Fibroblast of skin of back (primary cell): ENCODE measurements at places on chromosomes 4 and X.

- peak; percentile 72 for DNase-seq
Observed at GRCh38 chrX:49186125-49187027, at the start of gene PRICKLE3. PRICKLE3 (minus strand) TSS chrX:49186373; CDS start chrX:49186297, 76 bp downstream.

- DNase-seq, result no peak
Observed at GRCh38 chr4:123996718-123997510, 600.3 kb downstream of the SPRY1 start.

DNA sequence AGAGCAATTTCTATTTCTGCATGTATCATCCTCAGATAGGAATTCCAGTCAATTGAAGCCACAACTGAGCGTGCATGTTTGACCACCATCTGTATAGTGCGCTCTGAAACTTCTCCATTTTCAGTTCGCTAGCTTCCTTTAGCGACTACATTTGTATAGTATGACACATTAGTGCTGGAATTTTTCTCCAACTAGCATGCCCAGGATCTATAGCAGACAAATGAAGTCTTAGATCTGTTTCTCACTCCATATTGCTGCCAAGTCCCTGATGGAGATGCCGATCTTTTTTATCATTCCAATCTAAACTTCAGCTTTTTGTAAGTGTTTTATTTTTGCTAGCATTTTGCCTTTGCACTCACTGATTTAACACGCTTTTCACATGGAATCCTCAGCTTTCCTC, 774.8 kb upstream of the TENM3 start:
- peak; percentile 12 for DNase-seq

- no peak for DNase-seq
Observed at GRCh38 chr4:30939684-30940083, 219.5 kb downstream of the PCDH7 start.

GRCh38 chr4:94686086-94686485, 71.7 kb upstream of the BMPR1B start:
- DNase-seq, result no peak

- no peak for DNase-seq
Observed at GRCh38 chr4:81954271-81954670, 419.5 kb downstream of the HNRNPD start.

- DNase-seq, result peak; percentile 1
Observed at GRCh38 chrX:81957900-81958545, 756.1 kb downstream of the SH3BGRL start.

- DNase-seq, result peak; percentile 69
Observed at GRCh38 chr4:122826553-122827257, at the start of gene FGF2. FGF2 (plus strand) TSS chr4:122826831; CDS start chr4:122827175, 344 bp downstream.

DNA sequence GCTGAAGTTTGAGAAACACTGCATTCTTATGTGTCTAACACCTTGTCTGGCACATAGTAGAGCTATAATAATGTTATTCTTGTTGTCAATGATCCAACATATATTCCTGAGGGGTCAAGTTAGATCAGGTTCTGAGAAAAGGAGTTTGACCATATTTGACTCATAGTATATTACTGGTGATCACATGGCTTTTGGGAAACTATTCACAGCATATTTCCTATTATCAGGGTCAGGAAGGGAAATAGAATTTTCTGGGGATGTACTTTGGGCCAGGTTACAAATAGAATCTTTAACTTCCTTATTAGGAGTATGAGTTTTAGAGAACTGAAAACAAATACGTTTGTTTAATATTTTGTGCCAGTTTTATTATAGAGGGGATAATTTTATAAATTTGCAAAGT, 11.6 kb downstream of the IL15 start:
- no peak for DNase-seq

GRCh38 chr4:41728573-41728913, 20.0 kb downstream of the PHOX2B start:
- no peak for DNase-seq

- no peak for DNase-seq
Observed at GRCh38 chr4:1686440-1687036, 2.4 kb upstream of the FAM53A start.

DNA sequence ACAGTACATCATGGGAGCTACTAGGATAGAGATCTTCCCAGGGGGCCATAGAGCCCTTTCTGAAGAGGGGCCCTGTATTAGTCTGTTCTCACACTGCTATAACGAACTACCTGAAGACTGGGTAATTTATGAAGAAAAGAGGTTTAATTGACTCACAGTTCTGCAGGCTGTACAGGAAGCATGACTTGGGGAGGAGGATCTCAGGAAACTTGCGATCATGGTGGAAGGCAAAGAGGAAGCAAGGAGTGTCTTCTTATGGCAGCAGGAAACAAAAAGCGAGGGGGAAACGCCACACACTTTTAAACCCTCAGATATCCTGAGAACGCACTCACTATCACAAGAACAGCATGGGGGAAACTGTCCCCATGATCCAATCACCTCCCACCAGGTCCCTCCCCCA, 4.2 kb upstream of the SLC9A6 start:
- no peak for DNase-seq

DNA sequence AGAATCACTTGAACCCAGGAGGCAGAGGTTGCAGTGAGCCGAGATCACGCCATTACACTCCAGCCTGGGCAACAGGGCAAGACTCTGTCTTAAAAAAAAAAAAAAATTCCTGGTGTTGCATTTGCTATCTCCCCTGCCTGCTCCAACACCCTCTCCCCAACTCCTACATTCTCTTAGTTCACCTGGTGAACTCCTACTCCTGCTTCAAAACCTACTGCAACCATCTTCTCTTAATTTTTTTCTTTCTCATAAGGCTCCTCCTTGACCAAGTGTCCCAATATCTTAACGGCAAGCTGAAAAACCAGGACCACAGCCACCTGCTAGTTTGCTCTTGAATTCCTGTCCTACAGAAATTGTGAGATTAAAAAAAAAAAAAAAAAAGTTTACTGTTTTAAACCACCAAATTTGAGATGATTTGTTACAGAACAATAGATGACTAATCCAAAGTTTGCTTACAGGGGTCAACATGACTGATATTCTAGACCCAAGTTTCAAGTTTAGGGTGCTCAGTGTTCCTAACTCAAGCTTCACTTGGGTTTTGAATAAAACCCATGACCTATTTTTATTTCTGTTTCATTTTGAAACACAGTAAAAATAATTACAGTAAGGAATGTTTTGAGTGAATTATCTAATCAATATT, 13.1 kb upstream of the ANXA5 start:
- DNase-seq, result no peak

- DNase-seq, result no peak
Observed at GRCh38 chrX:150680974-150681373, 12.2 kb upstream of the MTMR1 start.

- DNase-seq, result no peak
Observed at GRCh38 chr4:74038086-74038424, 434 bp downstream of the CXCL3 start.

GRCh38 chrX:5802391-5802790, 426.3 kb downstream of the NLGN4X start:
- no peak for DNase-seq

DNA sequence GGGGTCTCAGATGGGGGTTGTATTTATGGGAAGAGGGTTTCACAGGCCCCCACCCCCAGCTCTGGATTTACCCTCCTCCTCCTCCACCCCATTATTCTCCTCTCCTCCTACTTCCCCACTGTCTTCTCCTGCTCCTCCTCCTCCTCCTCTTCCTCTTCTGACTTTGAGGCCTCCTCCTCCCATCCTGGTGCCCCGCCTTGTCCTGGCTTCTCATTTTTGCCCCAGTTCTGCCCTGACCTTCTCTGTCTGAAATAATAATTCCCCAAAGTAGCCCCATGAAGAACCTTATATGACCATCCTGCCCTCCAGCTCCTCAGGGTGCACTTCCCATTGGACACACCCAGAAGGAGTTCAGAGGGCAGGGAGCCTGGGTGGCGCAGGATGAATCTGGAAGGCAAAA, 351.4 kb upstream of the GATB start:
- no peak for DNase-seq

DNA sequence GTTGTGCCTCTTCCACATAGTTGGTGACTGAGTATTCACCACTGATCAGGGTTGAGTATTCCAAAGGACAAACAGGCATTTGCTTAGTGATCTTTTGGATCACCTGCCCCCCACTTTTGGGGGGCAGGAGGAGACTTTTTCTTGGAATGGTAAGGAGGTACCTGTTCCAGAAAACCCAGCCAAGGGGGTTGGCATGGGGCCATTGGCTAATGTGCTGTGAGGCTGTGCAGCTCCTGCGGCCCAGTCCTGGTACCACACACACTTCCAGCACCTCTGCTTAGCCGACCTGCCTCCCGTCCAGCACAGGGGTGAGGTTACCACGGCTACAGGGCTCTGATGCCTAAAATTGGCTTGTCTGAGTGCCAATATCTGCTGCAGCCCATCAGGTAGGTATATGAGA, 40.1 kb upstream of the MGST2 start:
- no peak for DNase-seq

DNA sequence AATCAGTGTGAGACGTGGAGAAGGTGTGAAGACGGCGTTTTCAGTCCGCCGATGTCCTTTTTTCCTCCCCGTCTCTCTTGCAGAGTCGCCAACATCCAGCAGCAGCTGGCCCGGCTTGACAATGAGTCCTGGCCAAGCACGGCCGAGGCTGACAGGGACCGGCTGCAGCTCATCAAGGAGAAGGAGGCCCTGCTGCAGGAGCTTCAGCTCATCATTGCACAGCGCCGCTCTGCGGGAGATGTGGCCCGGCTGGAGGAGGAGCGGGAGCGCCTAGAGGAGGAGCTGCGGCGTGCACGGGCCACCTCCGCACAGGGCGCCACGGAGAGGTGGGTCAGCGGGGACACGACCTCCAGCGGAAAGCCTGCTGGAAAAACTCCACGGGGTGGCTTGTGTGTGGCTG, 47.1 kb upstream of the CLCN4 start:
- no peak for DNase-seq

GRCh38 chrX:34893741-34894140, 48.9 kb upstream of the FAM47B start:
- DNase-seq, result peak; percentile 6

GRCh38 chr4:1154523-1155182, 17.7 kb downstream of the SPON2 start:
- DNase-seq, result no peak

DNA sequence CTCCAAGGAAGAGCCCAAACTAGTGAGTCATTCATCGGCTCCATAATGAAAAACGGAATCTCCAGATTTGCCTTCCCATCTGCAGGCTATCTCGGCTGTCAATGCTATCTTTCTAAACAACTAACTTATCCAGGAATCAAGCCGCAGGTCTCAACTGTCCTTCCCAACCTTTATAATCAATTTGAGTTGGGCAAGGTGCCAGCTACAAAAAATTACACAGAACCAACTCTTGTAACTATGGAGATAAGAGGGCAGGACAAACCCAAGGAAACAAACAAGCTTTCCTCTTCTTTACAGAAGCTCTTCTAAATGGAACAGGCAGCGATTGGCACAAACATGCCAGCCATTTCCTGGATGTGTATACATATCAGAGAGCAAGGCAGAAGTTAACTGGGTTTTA, 61.2 kb upstream of the RAI2 start:
- no peak for DNase-seq

DNA sequence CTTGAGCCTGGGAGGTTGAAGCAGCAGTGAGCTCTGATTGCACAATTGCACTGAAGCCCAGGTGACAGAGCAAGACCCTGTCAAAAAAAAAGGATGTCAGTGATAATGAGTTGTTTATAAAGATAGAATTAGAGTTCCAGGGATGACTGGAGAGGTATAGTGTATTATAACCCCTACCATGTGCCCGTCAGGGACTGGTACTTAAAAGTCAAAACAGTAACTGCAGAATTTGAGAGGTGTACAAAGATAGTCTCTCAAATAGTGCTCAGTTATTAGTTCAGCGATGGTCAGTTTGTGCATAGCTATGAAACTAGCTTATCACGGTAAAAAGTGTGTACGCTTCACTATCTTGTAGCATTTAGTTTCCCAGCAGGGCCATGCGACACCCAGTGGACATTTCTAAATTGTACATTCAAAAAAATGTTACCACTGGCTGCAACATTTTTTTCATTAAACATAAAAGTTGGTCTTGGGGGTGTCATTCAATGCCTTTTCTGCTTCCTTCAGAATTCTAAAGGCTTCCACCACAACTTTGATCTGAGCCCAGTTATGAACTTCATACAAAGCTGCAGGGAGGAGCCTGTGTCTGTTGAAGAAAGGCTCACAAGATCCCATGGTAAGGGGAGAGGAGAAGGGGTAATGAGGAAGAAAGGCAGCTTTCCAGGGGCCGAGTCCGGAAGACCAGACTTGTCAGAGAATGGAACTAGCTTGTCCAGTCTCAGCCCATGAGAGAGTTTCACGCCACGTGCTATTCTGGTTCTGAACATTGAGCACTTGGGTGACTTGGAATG, 9.2 kb upstream of the GYG2 start:
- DNase-seq, result peak; percentile 17

- DNase-seq, result no peak
Observed at GRCh38 chr4:2500547-2500946, 31.6 kb downstream of the RNF4 start.

DNA sequence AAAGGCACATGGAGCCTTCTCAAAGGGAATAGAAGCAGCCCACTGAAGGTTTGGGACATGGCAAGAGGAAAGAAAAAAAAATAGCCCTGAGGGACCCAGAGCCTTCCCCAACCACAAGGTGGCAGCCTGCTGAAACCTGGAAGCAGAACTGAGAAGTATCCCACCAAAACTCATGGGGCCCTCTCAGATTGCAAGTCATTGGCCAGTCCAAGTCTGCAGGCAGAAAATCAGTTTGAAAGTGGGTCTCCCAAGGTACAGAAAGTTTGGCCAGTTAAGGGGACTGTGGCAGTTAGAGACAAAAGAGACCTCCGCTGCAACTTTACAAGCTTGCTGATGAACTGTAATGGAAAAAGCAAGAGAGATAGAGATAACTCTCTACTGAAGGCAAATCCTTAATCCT, 155.8 kb downstream of the ANTXR2 start:
- peak; percentile 58 for DNase-seq

GRCh38 chr4:184979461-184980124, 38.7 kb upstream of the HELT start:
- no peak for DNase-seq

- no peak for DNase-seq
Observed at GRCh38 chrX:22360129-22360528, 87.4 kb downstream of the CBLL2 start.

- peak; percentile 36 for DNase-seq
Observed at GRCh38 chr4:172096786-172097185, 283.6 kb downstream of the GALNTL6 start.

- no peak for DNase-seq
Observed at GRCh38 chr4:58209001-58209400, 1098.8 kb upstream of the IGFBP7 start.

DNA sequence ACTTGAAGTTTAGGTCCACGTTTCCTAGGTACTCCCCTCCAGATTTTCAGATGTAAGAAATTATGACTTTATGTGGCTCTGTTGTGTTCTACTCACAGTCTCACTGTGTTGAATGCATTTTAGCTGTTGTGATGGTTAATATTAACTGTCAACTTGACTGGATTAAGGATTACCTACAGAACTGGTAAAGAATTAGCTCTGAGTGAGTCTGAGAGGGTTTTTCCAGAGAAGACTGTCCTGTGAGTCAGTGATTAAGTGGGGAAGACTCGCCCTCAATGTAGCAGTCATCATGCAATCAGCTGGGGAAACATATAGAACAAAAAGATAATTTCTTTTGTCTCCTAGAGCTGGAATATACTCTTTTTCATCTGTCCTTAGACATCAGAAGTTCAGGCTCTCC, 493.4 kb downstream of the ACTRT1 start:
- DNase-seq, result no peak
